Stimulated activated CD4-positive, alpha-beta T cell treated with anti-CD3 and anti-CD28 coated beads, Interleukin-4, amount 100 ng/mL, for 24 hours (primary cell): ENCODE measurements at places on chromosomes 1 and 21.
A peak's percentile ranks its signal among the peaks of the same experiment; 100 is the strongest.

- DNase-seq, result peak; percentile 59
Measured at GRCh38 chr1:231626535-231626950, at the start of gene DISC1. DISC1 (plus strand) TSS chr1:231626790; CDS start chr1:231626868, 78 bp downstream.

DNA sequence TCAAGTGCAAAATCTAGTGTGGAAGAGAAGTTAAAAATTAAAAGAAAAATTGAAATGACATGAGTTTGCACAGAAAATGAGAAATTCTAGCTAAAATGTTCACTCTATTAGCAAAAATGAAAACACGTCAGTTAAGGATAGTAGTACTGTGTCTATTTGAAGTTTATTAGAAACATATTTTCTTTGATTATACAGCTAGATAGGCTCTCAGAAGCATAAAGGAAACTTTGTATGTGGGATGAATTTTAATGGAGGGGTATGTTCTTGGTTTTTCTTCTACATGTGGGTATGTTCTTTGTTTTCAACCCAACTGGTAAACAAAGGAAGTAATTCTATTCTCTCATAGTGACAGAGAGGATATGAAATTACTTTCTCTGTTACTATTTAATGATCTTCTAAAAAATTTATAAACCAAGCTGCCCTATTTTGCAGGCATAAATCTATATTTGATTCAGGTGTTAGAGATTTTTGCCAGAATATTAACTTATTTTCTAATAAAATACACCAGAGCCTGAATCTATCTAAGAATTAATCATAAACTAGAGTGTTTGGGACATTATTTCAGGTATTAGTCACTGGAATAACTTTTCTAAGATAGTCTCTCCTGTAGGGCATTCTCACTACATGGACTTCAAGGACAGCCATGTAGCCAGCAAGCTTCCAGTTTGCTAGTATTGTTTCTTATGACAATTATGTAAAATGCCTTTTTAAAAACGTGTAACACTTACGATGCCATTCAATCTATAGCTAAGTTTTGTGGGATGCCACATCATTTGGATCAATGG, 15.8 kb downstream of the GPSM2 start:
- no peak for DNase-seq

- no peak for DNase-seq
Measured at GRCh38 chr1:22852144-22852655, 120.5 kb downstream of the LACTBL1 start.

GRCh38 chr1:225987491-225988316, 11.4 kb downstream of the SDE2 start:
- no peak for DNase-seq

- no peak for DNase-seq
Measured at GRCh38 chr1:163528710-163529348, 207.1 kb downstream of the NUF2 start.

DNA sequence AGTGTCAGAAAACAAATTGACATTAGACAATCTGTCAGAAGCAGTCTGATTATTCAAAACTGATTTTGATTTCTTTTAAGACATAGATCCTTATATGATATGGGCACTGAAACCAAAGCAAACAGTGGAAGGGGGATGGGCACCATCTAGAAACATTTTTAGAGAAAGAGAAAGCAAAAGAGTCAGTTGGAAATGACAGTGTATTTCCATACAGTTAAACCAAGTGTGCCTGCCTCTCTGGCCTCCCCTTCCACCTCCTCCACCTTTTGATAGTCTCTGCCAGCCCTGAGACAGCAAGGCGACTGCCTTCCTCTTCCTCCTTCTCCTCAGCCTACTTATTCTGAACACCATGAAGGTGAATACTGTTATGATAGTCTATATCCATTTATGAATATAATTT, 949.7 kb downstream of the AMY1C start:
- no peak for DNase-seq

DNA sequence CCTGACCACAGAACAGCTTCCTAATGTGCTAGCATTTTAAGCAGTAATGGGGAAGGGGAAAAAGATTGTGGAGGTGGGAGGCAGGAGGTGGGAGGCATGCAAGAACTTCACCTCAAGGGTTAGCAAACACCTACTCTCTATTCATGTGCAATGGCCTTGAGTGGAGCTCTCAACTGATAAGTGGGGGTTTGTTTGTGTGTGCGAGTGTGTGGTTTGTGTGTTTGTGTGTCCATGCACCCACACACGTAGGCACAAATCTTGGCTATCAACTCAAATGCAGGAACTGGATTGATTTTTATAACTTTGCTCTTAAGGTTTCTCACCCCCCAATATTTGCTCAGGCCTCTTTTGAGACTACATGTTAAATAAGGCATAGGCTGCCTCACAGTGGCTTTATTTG, 78.6 kb downstream of the SYT6 start:
- no peak for DNase-seq

DNA sequence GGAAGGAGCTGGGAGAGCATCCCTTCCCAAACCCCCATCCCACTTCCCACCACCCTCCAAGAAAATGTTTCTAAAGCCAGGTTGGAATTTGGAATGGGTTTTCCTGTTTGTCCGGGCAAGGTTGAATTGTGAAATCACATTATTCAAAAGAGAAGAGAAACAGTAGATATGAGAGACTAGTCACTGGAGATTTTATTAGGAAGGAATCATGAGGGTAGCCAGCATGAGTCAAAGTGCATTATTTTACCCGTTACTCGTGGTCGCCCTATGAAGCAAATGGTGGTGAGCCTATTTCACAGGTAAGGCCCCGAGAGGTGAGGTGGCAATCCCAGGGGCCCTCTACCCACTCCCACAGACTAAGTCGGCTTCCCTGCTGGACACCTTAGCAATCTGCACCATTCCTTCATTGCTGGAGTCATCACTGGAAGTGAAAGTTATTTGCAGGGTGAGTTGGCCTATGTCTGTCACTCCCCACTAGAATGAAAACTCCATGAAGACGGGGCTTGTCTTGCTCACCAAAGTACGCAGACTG, 52.8 kb downstream of the TOMM20 start:
- peak; percentile 50 for DNase-seq

- peak; percentile 22 for DNase-seq
Measured at GRCh38 chr21:36747815-36748383, 49.0 kb downstream of the SIM2 start.

DNA sequence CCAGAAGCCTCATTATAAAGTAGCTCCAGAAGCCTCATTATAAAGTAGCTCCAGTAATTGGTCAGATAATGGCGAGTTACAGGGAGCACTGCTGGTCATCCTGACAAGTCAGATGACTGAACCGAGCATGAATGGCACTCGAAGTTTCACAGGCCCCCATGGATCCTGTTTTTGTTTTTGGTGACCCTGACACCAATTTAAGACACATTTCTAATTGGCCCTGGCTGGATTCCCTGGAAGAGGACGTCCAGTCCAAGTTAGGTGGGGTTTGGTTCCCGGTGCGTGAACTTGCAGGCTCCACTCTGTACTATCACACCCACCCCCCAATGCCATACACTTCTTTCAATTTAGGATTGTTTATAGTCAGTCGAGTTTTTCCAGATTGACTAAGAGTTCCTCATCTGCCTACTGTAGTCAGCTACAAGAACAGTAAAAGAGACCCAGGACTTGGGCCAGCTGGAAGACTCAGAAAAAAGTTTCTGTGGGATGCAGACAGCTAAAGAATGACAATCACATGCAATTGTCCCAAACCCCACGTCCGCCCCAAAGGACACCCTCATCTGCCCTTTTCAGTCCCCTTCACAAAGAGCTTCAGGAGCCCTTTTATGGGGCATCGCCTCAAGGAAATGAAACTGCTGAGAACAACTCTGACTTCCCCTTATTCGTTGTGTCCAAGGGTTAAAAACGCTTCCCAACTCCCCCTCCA, 2.7 kb downstream of the DHRS3 start:
- no peak for DNase-seq

GRCh38 chr21:18951271-18952038, 547.9 kb upstream of the TMPRSS15 start:
- no peak for DNase-seq

GRCh38 chr1:31447210-31447609, 34.2 kb downstream of the SERINC2 start:
- no peak for DNase-seq

GRCh38 chr1:173505391-173505790, 28.3 kb downstream of the PRDX6 start:
- no peak for DNase-seq

GRCh38 chr1:35361638-35362037, 93.1 kb downstream of the ZMYM4 start:
- no peak for DNase-seq

GRCh38 chr1:223008808-223009207, 134.2 kb downstream of the TLR5 start:
- no peak for DNase-seq

GRCh38 chr1:99264201-99265021, at the start of gene PLPPR4:
PLPPR4 (plus strand) TSS chr1:99264492; CDS start chr1:99264594, 102 bp downstream.
- no peak for DNase-seq

DNA sequence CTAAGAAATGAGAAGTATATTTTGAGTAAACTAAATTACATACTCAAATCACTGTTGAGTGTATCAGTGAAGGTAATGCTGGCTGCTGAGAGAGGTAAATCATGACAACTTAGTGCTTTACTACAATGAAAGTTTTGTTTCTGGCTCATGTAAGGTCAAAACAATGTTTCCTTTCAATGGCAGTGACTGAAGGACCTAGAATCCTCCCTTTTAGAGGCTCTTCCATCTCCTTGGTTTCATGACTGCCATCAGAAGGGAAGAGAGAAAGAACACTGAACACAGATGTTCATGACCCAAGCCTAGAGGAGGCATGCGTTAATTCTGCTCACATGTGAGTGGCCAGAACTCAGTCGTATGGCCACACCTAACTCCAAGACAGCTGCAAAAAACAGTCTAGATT, 130.6 kb downstream of the AKT3 start:
- no peak for DNase-seq

DNA sequence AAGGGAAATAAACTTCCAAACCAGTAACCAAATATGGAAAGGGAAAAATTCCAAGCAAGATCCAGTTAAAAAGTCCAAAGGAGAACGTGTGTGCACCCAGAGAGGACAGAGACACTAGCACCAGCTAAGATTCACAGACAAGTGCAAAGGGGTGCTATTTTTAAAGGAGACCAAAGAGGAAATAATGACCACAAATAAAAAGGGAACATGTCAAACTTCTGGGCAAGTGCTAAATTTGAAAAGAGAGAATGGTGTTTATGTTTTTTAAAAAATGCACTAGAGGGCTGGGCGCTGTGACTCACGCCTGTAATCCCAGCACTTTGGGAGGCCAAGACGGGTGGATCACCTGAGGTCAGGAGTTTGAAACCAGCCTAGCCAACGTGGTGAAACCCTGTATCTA, 8.6 kb downstream of the JAM2 start:
- no peak for DNase-seq

GRCh38 chr1:236288620-236288976, 6.8 kb upstream of the ERO1B start:
- no peak for DNase-seq

- peak; percentile 28 for DNase-seq
Measured at GRCh38 chr1:180168786-180169639, 14.3 kb downstream of the QSOX1 start.

DNA sequence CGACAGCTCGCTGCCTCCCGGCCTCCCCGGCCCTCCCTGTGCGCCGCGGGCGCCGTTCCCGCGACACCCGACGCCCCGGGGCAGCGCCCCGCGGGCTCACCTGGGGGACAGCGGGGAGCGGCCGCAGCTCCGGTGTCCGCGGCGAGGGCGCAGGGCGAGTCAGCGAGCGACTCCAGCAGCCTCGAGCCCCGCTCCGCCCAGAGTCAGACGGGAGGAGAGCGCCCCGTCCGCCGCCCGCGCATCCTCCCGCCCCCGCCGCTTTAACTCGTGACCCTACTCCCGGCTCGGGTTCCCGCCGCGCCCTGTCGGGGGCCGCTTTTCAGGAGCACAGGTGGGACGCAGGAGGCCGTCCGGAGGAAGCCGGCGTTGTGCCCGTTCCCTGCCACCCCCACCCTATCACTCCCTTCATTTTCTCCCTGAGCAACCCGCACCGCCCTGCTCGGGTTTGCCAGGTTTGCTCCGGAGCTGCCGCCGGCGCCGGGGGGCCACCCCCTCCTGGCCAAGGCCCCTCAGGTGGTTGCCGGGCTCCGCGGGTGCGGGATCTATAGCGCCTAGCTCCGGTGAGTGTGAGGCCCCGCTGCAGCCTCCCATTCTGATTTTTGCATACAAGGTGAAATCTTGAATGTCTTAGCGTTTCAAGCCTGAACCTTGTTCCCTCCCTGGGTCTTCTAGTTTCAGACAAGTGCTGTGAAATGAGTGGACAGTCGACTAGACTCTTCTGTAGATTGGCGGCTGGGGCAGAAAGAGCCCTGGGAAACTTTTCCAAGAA, at the start of gene MCOLN3:
Gene MCOLN3 (minus strand): TSS at position 205 of the 769 bp plus-strand sequence. CDS start 3,140 bp downstream, outside the sequence.
- DNase-seq, result peak; percentile 24

DNA sequence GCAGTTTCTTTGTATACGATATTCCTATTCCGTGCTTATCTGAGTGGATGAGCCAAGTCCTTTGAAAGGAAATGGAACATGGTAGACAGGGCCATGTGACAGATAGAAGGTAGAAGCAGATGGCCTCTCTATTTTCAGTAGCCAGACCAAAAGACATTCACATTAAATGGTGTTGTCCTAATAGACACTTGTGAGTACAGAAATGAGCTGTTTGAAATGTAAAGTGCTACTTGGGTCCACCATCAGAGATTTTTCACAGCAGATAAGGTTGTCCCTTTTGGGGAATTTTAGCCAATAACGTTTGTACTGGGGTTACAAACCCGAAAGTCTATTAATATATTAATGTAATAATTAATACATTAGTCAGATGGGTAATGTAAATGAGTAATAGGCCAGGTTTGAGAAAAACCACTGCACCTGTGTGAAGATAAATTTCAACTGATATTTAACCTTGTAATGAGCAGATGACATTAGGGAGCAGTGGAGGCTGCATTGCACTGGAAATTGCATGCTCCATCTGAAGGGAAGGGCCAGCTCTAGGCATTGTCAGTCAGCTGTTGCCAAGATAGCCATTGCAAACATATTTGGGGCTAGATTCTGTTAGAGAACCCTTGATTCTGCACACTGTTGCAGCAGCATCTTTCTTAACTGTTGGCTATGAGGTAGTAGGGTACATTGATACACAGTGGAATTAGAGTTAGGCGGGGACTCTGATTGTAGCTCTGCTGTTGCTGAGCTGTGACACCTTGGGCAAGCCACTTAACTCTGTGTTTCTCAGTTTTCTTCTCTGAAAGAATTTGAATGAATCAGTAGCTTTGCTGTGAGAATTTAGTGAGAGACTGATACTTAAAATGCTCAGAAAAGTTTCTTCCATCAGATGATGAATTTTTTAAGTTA, 43.8 kb downstream of the FGGY start:
- no peak for DNase-seq

- no peak for DNase-seq
Measured at GRCh38 chr1:213171711-213172110, 120.7 kb downstream of the RPS6KC1 start.

- DNase-seq, result peak; percentile 59
Measured at GRCh38 chr1:33255347-33256220, 708 bp upstream of the ZNF362 start.

DNA sequence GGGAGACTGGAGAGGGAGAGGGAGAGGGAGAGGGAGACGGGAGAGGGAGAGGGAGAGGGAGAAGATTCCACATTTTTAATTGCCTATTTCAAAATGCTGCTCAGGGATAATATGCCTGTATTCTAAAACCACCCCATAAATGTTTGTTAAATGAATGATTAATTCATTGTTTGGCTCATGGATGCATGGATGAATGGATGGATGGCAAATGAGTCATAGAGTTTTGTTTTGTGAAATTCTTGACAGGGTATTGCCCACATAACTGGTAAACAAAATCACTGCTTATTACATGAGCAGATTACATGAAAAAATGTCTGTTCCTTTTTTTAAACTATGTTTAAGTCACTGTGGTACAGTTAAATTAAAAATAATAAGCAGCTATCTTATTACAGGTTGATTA, 220.4 kb downstream of the ZP4 start:
- no peak for DNase-seq
